ENCODE measurements at places on chromosomes 1 and 21.

DNA sequence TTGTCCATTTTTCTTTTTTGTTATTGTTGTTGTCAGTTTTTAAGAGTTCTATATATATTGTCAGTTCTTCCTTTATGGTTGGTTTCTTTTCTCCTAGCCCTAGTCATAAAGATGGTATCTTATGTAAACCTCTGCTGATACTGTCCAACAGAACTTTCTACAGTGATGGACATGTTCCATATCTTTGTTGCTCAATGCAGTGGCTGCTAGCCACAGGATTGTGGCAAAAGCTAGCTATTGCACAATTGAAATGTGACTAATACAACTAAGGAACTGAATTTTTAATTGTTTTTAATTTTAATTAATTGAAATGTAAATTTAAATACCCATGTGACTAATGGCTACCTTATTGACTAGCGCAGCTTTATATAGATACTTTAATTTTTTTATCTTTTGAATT is 411.8 kb upstream of the PTBP2 start:
- DNase-seq, result no peak

- no peak for DNase-seq
These were observed 170.3 kb upstream of the DUSP10 start for GRCh38 chr1:221912230-221912629.

GRCh38 chr1:63155437-63155836 is 166.9 kb upstream of the FOXD3 start:
- no peak for DNase-seq

DNA sequence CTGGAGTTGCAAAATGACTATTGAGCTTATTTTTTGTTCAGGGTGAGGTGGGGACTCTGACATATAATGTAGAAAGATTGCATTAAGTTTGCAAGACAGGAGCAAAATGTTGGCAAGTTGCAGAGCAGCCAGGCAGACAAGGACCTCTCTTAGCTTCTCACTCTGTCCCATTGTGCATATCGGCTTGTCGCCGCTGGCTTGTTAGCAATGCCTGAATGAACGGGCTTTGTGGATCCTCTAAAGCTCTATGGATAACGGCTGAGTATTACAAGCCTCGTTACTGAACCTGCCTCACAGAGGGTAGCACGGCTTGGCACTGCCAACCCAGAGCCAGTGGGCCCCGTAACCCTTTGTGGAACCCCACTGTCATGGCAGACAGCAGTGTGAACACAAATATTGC is 68.4 kb downstream of the TNR start:
- DNase-seq, result no peak

DNA sequence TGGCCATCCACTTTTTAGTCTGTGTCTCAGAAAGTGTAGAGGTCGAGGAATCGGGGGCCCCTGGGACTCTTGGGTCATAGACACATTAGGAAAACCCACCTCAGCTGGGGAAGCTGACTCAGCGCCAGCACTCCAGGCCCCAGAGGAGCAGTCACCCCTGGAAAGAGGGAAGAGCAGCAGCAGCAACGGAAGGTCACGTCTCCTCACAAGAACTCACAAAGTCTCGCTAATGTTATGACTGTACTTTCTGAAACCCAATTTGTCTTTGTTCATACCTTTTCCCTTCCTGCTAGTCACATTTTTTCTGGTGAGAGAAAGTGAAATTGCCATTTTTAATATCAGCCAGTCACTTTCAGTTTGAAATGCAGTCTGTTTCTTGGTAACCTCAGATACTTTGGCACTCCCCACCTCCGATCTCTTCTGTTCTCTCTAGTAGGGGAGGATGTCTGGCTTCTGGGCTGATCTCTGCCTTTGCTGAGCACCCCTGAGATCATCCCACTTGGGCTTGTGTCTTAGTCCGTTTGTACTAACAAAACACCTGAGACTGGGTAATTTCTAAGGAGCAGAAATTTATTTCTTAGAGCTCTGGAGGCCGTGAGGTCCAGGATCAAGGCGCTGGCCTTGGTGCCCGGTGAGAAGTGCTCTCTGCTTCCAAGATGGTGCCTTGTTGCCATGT is 6.0 kb upstream of the NLRP3 start:
- no peak for DNase-seq

DNA sequence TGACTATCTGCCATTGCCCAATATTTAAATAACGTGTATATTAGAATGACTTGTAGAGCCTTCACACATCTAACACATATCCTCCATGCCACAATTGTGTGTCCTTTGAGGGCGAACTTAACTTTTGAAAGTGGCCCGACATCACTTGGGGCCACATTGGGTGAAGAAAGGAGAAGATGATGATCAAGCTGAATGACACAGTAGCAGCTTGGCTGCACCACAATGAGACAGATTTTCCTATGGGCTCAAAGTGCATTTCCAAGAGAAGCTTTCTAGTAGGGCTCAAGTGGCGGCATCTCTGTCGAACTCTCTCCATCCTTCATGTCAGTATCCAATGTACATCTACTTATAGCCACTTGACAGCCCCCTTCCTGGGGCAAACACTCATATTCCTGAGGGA is 3.7 kb upstream of the BGLAP start:
- no peak for DNase-seq

DNA sequence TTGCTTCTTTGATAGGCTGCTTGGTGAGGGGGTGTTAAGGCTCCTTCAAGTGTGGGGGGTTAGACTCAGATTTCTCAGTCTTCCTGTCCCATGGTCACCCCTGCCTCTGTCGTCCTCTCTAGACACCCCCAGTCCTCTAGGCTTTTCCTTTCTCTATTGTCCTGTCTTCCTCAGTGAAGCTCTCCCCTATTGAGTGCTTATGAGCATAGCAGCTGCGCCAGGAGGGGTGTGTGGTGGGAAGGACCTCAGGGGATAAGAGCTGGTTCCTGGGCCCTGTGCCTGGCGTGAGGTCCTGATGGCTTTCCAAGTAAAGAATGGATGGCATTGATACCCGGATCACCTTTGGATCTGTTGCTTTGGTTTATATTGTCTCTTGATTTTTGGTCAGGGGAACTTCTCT is 69.1 kb downstream of the DIP2A start:
- DNase-seq, result no peak

DNA sequence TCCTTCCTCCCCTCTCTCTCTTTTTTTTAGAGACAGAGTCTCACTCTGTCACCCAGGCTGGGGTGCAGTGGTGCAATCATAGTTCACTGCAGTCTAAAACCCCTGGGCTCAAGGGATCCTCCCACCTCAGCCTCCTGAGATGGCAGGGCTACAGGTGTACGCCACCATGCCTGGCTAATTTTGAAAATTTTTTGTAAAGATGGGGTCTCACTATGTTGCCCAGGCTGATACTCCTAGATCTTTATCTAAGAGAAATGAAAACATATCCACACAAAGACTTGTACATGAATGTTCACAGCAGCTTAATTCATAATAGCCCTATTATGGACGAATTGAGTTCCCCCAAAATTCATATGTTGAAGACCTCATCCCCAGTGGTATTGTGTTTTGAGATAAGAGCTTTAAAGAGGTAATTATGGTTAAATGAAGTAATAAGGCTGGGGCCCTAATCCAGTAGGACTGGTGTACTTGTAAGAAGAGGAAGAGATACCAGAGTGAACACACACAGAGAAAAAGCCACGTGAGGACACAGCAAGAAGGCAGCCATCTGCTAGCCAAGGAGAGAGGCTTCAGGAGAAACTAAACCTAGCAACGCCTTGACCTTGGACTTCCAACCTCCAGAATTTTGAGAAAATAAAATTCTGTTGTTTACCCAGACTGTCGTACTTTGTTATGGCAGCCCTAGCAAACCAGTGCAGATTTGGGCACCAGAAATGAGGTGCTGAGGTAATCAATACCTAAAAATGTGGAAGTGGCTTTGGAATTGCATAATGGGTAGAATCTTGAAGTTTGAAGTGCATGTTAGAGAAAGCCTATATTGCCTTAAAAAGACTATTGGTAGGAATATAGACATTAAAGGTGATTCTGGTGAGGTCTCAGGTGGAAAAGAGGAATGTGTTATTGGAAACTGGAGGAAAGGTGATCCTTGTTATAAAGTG is 13.2 kb downstream of the IFNLR1 start:
- DNase-seq, result no peak

DNA sequence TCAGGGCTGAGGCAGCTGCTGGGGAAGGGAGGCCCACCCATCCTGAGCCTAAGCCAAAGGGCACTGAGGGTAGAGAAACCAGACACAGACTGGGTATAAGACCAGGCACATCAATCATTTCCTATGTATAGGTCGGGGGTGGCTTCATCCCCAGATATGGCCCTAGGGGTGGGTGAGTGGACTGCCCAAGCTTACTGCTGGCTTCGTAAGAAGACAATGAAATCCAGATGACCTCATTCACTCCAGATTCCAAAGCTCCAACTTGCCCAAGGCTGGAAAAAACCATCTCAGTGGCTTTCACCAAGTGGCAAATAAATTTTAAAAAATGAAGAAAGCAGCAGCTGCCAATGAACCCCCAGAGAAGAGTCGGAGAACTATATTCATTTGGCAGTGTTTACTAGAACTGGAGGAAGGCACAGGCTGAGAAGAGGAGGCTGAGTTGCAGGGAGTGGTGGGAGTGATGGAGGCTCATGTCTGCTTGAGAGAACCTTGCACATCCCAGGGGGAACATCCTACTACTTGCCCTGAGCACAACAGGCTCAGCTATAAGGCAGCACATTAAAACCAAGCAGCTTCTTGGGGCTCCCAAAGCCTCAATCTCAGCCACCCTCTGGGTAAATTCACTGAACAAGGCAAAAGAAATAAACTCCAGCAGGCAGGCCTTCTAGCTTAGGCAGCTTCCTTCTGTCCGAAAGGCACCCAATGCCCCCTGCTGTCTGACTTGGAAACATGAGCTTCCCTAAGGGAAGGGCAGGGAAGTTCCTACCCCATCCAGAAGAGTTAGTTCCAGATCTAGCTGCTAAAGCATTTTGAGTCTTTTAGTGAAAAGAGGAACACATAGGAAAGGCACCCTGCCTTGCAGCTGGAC is 14.1 kb downstream of the PEA15 start:
- peak; percentile 57 for DNase-seq

DNA sequence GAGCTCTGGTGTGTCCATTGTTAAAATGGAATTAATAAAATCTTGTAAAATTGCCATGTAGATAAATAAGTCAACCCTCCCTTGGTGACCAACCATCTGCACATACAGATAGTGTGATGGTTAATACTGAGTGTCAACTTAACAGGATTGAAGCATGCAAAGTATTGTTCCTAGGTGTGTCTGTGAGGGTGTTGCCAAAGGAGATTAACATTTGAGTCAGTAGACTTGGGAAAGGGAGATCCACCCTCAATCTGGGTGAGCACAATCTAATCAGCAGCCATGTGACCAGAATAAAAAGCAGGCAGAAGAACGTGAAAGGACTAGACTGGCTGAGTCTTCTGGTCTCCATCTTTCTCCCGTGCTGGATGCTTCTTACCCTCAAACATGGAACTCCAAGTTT is 174.8 kb downstream of the LTN1 start:
- no peak for DNase-seq

DNA sequence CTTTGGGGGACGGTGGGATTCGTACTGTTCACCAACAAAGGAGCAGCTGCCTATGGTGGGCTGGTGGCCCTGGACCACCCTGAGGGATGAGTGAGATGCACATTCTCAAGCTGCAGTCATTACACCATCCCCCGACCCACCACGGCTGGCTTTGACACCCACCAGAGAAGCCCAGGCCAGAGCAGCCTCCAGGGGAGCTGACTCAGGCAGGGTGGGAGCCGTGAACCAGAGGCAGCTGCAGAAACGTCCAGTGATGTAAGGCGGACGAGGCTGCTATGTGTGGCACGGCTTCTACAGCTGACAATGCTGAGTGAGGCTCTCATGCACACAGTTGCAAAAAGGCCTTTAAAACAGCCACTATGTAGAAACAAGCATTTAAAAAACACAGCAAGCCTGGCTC is 40.1 kb downstream of the CHAF1B start:
- DNase-seq, result peak; percentile 48

- no peak for DNase-seq
These were observed 8.3 kb downstream of the OTUD7B start for GRCh38 chr1:150002217-150002616.

DNA sequence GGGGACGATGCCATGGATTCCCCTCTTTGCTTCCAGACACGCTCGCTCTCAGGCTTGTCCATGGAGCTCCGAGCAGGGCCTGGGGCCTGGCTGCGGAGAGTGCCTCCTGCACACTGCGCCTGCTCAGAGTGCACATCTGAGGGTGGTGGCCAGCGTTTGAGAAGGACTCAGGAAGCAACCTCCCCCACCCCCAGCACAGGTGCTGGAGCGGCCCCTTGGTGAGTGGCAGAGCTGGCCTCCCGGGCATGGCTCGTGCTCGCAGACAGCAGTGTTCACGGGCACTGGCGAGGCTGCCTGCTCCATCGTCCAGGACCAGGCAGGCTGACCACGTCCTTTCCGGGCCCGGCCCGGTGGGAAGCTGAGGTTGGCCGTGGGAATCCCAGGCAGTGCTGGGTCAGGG is 2.8 kb downstream of the SPATC1L start:
- no peak for DNase-seq

GRCh38 chr1:187985897-187986654 is 1157.3 kb downstream of the PLA2G4A start:
- DNase-seq, result no peak

- DNase-seq, result no peak
These were observed 7.8 kb downstream of the PODN start for GRCh38 chr1:53069663-53070327.

- peak; percentile 83 for DNase-seq
These were observed 1.7 kb upstream of the KIF26B start for GRCh38 chr1:245153081-245153551.

GRCh38 chr21:45016406-45017038 is 57.9 kb upstream of the ADARB1 start:
- peak; percentile 51 for DNase-seq

GRCh38 chr21:40051801-40052200 is 184.6 kb downstream of the PCP4 start:
- DNase-seq, result no peak

DNA sequence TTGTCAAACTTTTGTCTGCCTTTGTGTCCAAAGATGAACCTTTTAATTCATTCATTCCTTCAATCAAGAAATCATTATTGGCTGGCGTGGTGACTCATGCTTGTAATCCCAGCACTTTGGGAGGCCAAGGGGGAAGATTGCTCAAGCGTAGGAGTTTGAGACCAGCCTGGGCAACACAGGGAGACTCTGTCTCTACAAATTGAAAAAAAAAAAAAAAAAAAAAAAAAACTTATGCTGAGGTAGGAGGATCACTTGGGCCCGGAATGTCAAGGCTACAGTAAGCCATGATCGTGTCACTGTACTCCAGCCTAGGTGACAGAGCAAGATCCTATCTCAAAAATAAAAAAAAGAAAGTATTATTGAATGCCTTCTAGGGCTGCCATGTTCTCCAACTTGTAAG is 51.3 kb upstream of the CXADR start:
- DNase-seq, result no peak

DNA sequence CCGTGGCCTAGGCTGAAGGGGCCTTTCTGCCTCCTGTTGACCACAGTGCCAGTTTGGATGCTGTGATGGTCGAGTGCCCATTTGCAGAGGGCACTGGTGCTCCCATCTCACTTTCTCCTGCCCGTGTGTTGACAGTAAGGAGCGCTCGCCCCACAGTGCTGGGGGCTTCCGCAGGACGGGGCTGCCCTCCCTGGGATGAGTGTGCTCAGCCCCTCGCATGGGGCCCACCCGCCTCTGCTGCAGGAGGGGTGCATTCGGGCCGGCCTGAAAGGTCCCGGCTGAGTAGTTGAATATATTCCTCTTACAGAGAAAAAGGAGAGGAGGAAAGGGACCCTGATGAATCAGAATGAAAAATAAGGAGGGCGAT is 37.3 kb downstream of the NTPCR start:
- no peak for DNase-seq
